ENCODE measurements at places on chromosomes 12 and 14. TPM values are rescaled to one million over a fixed set of nuclear protein-coding genes. Genes with fewer than 3 reads are reported as not detected.

Gene DDX55
- total RNA-seq, result 12.6 TPM

Gene MARS1
- total RNA-seq, result 149 TPM

Gene RPGRIP1
- total RNA-seq, result not detected

Gene DIO2
- total RNA-seq, result 11.5 TPM

Gene SETD3
- total RNA-seq, result 24.0 TPM

Gene PTPRR
- total RNA-seq, result not detected

Gene VPS29
- 45.1 TPM for total RNA-seq

Gene TSPAN11
- 0.32 TPM for total RNA-seq

Gene ATL1
- 7.3 TPM for total RNA-seq

Gene APOF
- not detected for total RNA-seq

Gene PIWIL1
- total RNA-seq, result not detected

Gene TEX22
- total RNA-seq, result 0.43 TPM

Gene FZD10
- total RNA-seq, result not detected

Gene CFAP73
- total RNA-seq, result 0.09 TPM

Gene CD163L1
- under 0.01 TPM for total RNA-seq

Gene ANKRD33
- total RNA-seq, result 0.16 TPM

Gene IFNG
- total RNA-seq, result not detected

Gene TAS2R13
- 0.69 TPM for total RNA-seq

Gene C12orf54
- total RNA-seq, result not detected

Gene ADCY6
- 56.3 TPM for total RNA-seq

Gene CSRP2
- 4.4 TPM for total RNA-seq

Gene SLC6A13
- total RNA-seq, result not detected

Gene ATP2A2
- total RNA-seq, result 74.6 TPM

Gene HEBP1
- 18.5 TPM for total RNA-seq

Gene PDE3A
- 2.2 TPM for total RNA-seq

Gene AKAP5
- total RNA-seq, result under 0.01 TPM

Gene ACOT6
- not detected for total RNA-seq

Gene OTOGL
- 0.43 TPM for total RNA-seq

Gene RNASE3
- 0.16 TPM for total RNA-seq

Gene COCH
- total RNA-seq, result 0.16 TPM

Gene PYGL
- total RNA-seq, result 66.0 TPM

Measured in bronchial smooth muscle cell (primary cell).